ENCODE measurements at places on chromosomes 3 and 15.

GRCh38 chr15:91342097-91342496 is 242.0 kb downstream of the SV2B start:
- no peak for DNase-seq

- DNase-seq = no peak
Measured at GRCh38 chr3:57069503-57069902, 9.0 kb downstream of the SPATA12 start.

GRCh38 chr15:98455904-98456303 is 192.4 kb upstream of the IGF1R start:
- no peak for DNase-seq

DNA sequence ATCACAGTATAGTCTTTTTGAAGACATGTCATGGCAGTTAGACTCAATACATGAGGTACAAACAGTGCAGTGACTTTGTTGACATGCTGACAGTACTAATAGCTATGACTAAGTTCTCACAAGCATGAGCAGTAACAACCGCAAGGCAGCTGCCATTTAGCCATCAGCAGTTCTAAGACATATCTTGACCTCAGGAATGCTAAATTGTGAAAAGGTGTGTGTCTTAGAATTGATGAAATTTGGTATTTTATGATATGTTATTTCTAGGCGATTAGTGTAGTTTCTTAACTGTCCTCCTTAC is 60.7 kb upstream of the FURIN start:
- DNase-seq = no peak

DNA sequence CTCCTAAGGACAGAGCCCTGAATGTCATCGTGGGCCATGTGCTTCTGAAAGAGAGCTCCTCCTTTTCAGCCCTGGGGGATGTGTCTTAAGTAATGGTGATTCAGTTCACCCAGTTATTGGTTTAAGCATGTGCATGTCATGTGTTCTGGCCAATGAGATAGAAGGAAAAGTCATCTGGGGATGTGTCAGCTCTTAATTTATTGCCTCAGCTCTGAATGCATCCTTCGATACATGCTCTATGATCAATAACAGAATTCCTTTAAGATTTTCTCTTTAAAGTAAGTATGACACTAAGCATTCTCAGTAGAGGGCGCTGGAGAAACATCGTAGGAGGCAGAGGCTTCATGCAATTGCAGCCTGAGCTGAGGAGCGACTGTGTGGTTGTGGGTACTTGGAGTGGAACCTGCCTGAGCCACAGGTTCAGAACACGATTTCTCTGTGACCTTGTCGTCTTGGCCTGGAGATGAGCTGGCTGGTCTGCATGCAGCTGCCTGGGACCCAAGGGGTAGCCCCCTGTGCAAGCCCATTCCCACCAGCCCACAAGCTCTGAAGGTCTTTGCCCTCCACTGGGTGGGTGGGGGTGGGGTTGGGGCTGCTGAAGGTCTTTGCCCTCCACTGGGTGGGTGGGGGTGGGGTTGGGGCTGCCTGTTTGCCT is 69.5 kb downstream of the C3orf38 start:
- no peak for DNase-seq

- DNase-seq = no peak
Measured at GRCh38 chr3:169952045-169952444, 14.6 kb upstream of the SEC62 start.

DNA sequence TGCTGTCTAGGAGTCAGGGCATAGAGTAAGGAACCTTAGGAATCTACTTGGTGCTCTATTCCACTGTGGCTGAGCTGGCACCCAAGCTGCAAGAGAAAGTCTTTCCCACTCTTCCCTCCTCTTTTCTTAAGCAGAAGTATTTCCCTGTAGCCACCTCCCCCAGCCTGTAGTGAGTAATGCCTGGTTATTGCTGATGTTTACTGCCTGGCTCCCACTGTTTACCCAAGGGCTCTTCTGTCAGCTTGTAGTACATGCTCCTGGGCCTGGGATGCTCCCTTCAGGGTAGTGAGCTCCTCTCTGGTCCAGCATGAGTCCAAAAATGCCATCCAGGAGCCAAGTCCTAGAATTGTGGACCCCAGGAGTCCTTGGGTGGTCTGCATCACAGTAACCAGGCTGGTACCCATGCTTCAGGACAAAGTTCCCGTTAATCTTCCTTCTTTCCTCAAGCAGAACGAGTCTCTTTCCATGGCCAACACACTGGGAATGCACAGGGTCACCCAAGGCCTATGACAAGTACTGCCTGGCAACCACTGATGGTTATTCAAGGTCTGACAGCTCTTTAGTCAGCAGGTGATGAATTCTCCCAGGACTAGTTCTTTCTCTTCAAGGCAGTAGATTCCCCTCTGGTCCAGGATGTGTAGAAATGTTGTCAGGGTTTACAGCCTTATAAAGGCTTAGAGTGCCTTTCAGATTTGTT is 17.6 kb downstream of the GALK2 start:
- DNase-seq = no peak

DNA sequence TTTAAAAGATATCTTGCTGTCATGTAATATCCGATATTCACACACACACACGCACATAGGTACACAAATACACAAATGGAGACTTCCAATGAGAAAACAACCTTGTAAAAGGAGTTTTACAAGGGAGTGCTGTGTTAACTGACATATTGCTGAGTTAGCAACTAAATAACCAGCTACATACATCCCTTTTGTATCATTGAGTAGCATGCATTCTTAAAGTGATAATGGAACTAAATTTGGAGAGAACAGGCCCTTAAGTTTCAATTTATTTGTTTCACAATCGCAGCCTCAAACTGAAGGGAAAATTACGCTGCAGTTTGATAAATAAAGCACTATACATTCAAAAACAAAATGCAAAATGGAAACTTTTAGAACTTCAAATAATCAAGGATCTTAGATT is 1046.0 kb upstream of the NR2F2 start:
- DNase-seq = no peak

DNA sequence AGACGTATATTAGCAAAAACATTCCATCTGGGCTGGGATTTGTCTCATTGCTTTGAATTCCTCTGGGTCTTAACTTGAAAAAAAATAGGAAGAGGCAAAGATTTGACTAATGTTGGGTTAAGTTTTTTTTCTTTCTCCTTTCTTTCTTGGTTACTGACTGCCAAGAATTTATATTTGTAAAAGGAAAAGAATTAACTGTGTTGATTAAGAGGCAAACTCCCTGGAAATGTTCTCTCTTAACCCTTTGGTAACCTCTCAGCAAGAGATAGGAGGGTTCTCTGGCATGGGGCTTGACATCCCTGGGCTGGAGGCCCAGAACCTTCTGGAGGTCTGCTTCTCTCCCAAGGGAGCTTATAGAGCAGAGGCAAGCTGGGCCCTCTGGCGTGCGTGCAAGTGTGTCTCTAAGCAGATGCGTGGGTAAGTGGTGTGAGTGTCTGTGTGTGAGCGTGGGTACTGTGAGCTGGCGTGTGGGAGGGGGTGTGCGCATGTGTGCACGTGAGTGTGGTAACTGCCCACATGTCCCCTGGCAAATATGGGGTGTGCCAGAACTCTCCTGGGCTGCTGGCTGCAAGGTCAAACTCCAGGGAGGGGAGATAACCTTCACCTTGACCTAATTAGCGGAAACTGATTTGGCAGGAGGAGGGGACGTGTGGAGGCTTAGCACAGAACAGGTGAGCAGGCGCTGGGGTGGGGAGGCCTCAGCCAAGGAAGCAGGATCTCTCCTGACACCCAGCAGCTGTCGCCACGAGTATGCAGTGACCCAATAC is 49.4 kb upstream of the MAGEF1 start:
- DNase-seq = no peak

- no peak for DNase-seq
Measured at GRCh38 chr15:84832448-84833040, 15.4 kb downstream of the ALPK3 start.

DNA sequence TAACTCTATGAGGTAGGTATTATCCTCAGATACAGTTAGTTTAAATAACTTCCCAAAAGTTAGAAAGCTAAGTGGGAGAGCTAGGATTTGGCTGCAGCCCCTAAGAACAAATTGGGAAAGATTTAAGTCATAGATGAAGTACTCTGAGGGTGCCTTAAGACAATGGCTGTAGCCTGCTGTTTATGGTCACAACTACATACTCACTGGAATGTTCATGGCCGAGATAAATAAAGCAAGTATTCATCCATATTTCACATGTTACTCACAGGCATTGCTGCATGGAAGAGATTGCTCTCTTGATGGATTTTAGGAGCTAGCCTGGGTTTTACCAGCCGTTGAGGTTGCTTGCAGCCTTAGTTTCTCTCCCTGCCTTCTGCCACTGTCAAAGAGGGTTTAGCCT is 145.0 kb downstream of the CMSS1 start:
- DNase-seq = no peak

- no peak for DNase-seq
Measured at GRCh38 chr3:58359621-58360020, 26.9 kb downstream of the PXK start.

DNA sequence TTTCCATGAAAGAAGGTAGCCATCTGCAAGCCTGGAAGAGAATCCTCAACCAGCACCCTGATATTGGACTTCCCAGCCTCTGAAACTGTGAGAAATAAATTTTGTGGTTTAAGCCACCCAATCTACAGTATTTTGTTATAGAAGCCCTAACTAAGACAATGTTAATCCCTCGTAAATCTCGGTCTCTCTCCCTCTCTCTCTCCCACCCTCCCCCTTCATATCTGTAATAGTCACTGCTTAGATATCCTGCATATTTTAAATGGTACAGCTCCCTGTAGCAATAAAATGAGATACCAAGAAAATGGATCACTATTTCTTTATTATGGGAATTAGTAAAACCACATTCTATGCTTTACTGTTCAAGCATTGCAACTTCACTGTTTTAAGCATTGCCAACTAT is 21.0 kb upstream of the FAM174B start:
- no peak for DNase-seq

DNA sequence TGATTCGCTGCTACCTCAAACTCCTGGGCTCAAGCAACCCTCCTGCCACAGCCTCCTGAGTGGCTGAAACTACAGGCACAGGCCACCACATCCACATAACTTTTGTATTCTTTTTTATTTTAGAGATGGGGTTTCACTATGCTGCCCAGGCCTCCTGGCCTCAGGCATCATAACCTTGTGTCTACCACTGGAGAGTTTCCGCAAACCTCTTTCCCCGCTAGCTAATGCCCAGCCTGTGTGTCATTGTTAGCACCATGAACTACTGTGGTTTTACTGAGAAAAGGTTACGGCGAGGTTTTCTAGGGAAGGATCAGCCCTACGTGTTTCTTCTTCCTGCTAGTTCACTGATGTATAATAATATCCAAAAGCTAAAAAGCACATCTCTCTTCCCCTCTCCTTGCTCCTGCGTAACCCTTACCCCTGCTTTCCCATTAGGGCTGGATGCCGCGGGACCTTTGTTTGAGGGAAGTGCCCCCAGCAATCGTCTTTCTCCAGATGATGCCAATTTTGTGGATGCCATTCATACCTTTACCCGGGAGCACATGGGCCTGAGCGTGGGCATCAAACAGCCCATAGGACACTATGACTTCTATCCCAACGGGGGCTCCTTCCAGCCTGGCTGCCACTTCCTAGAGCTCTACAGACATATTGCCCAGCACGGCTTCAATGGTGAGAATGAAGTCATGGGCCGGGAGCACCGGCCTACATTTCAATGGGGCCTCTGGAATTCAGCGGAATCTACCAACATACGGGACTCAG is 113.7 kb downstream of the LIPC start:
- DNase-seq = no peak

DNA sequence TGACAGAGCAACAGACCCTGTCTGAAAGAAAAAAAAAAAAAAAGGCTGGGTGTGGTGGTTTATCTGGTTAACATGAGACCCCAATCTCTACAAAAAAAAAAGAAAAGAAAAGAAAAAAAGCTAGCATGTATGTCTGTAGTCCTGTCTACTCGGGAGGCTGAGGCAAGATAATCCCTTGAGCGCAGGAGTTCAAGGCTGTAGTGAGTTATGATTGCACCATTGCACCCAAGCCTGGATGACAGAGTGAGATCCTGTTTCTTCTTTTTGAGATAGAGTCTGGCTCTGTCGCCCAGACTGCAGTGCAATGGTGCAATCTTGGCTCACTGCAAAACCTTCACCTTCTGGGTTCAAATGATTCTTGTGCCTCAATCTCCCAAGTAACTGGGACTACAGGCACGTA is 8.4 kb upstream of the DHX30 start:
- DNase-seq = no peak

- DNase-seq = no peak
Measured at GRCh38 chr3:36908647-36909180, 36.1 kb downstream of the TRANK1 start.

GRCh38 chr3:179949412-179949811 is 87.3 kb downstream of the PEX5L start:
- DNase-seq = no peak

GRCh38 chr3:99410789-99411311 is 227.5 kb upstream of the COL8A1 start:
- DNase-seq = no peak

- DNase-seq = no peak
Measured at GRCh38 chr3:38574411-38575278, 74.8 kb downstream of the SCN5A start.

DNA sequence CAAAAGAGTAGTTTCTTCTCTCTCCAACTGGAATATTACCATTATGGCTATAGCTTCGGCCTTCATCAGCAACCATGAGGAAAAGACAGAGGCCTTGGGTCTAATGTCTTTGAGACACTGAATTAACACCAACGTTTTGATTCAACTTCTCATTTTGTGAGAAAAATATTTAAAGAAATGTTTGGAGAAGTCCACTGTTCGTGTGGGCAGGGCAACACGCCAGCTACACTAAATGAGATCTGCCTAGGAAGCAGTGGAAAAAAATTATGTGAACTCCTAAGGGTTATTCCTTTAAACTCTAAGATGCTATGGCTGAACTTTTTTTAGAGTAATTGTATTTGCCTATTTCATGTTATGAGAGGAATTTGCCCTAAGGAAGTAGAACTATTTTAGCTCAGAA is 41.8 kb downstream of the NCEH1 start:
- DNase-seq = no peak

DNA sequence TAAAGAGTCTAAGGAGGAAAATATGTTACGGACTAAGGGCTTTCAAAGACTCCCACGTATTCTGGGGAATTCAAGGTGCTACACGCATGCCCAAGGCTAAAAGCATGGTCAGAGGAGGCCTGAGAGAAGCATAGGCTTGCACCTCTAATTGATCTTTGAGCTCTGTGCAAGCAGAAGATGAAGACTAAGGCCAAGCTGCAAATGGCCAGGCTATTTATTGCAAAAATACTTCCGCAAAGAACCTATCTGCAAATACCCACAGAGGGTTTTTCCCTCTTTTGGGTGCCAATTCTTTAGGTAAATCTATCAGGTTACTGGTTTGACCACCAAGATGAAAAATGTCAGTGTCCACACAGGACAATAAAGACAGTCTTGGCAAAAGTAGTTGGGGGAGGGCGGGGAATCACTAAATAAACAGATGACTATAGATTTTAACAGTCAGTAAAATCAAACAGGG is 119.5 kb downstream of the STAG1 start:
- DNase-seq = no peak

GRCh38 chr3:39410893-39411292 is 4.4 kb downstream of the RPSA start:
- no peak for DNase-seq

- DNase-seq = no peak
Measured at GRCh38 chr3:33401781-33402180, 38.4 kb downstream of the UBP1 start.

Data from stimulated activated CD4-positive, alpha-beta T cell treated with anti-CD3 and anti-CD28 coated beads, Interleukin-1b, Interleukin-23, amount 100 ng/mL, for 4 hours (primary cell).